ENCODE measurements at places on chromosomes 3 and 15. TPM values are rescaled to one million over a fixed set of nuclear protein-coding genes. Genes with fewer than 3 reads are reported as not detected.

DNA sequence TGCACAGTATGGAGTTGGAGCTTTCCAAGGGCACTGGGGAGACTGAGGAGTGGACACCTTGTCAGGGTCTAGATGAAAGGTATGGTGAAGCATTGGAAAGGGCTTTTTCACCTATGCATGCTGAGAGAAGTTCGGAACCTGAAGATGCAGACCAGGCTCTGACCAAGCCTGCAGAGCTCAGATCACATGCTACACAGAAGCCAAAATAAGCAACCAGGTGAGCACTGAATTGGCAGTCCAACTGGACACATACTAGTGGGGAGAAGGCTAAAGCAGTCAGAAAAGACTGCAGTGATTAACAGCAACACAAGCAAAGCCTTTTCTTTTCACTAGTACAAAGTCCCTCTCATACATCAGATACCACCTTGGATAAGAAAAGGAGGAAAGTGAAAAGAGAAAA lies 238.3 kb upstream of the PLSCR5 start:
- DNase-seq, result no peak

DNA sequence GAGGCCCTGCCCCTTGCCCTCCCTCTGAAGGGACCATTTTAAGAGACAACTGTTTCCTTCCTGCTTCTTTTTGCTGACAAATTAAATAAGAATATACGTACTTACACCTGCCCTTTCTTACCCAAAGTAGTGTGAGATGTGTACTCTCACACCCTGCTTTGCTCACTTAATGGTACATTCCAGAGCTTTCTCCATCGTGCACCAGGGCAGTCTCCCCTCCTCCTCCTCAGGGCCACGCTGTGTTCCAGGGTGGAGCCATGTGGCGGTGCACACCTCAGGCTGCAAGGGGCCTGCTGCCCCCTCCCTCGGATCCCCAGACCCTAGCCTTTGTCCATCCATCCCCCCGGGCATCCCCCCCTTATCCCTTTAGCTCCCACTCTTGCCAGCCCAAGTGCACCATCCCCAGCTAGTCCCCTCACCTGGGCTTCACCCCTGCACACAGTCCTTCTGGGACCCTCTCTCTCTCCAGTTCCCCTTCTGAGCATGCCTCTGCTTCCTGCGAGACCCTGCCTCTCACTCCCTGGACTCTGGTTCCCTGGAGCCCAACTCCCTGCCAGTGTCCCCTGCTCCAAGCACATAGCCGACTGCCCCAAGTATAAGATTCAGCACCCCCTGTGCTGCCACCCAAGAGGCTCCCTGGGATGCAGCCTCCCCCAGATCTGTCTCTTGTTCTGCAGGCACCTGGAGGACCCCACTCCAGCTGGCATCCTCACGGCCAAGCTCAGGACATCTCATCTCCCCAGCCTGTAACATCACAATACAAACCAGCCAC lies 89.5 kb upstream of the IQSEC1 start:
- DNase-seq, result no peak

DNA sequence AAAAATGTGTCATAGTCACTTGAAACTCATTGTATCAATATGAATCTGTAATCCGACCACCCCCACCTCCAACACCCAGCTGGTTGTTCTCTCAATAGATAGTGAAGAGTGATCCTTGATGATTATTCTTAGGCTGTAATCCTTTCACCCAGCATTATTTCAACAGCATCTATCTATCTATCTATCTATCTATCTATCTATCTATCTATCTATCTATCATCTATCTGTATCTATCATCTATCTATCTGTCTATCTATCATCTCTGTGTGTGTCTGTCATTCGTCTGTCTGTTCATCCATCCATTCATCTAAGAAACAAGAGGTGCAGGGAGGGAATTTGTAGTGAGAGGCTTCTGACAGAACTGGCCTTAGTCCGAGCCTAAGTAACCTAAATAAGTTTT lies 78.7 kb upstream of the IGSF10 start:
- DNase-seq, result no peak

GRCh38 chr15:91710080-91710698 lies 143.3 kb upstream of the SLCO3A1 start:
- no peak for DNase-seq

- peak; percentile 72 for DNase-seq
Measured at GRCh38 chr3:184491867-184492615, 69.5 kb upstream of the EPHB3 start.

GRCh38 chr3:57224856-57225255 lies 2.7 kb upstream of the APPL1 start:
- DNase-seq, result no peak

- DNase-seq, result no peak
Measured at GRCh38 chr3:52311576-52312119, 4.5 kb upstream of the DNAH1 start.

GRCh38 chr3:152330559-152330958 lies 61.8 kb downstream of the MBNL1 start:
- no peak for DNase-seq

- DNase-seq, result peak; percentile 85
Measured at GRCh38 chr15:101121511-101122090, 130.2 kb downstream of the CHSY1 start.

GRCh38 chr3:8596321-8597218 lies 48.0 kb downstream of the SSUH2 start:
- no peak for DNase-seq

GRCh38 chr3:100875239-100875638 lies 118.0 kb downstream of the ABI3BP start:
- no peak for DNase-seq

- DNase-seq, result no peak
Measured at GRCh38 chr3:24514119-24514518, 19.5 kb upstream of the THRB start.

DNA sequence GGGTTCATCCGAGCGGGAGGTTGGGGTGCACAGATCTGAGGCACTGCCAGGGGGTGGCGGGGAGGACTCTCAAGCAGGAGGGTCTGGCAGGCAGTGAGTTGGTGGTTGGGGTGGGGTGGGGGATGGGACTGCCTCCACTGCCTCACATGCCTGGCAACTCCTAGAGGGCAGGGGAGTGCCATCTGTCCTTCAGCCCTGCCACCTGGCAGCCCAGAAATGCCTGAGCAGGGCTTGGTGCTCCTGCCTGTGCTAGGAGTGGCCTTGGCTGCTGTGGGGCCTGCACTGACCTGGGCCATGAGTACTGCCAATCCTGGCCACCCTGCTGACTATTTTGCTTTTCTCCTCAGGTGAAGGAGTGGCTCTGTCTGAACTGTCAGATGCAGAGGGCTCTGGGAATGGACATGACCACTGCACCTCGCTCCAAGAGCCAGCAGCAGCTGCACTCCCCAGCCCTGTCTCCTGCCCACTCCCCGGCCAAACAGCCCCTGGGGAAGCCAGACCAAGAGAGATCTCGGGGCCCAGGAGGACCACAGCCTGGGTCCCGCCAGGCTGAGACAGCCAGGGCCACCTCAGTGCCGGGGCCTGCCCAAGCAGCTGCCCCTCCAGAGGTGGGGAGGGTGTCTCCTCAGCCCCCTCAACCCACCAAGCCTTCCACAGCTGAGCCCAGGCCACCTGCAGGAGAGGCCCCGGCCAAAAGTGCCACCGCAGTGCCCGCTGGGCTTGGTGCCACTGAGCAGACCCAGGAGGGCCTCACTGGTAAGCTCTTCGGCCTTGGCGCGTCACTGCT lies 32.0 kb upstream of the APEH start:
- no peak for DNase-seq

Gene UBXN7
- total RNA-seq, result 54.0 TPM

Gene P2RY14
- 7.2 TPM for total RNA-seq

DNA sequence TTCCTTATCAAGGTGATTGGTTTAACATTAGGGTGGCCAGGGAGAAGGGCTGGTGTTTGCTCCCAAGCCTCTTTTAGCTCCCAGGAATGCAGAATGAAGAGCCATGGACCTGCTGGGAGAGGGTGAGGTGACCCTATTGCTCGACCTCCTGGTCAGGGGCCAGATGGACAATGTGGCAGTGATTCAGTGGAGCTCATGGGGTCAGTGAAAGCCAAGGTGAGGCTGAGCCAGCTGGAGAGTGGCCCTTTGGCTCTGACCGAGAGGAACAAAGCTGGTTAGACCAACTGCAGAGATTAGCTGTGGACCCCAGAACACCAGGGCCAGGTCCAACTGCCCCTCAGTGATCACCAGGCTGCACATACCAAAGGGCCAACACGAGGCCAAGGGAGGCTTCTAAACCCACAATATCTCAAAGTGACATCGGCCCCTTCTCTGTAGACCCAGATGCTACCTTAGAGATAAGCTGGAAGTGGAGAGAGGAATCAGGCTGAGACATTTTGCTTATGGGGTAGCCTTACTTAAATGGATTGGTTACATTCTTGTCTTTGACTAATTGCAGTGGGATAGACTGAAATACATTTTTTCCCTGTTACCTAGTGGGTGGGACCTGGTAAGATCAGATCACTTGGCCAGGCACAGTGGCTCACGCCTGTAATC lies 15.8 kb upstream of the BTBD1 start:
- DNase-seq, result no peak

GRCh38 chr15:31149088-31149505 lies 47.6 kb upstream of the TRPM1 start:
- DNase-seq, result no peak

GRCh38 chr15:29852201-29852600 lies 29.9 kb upstream of the TJP1 start:
- DNase-seq, result no peak

DNA sequence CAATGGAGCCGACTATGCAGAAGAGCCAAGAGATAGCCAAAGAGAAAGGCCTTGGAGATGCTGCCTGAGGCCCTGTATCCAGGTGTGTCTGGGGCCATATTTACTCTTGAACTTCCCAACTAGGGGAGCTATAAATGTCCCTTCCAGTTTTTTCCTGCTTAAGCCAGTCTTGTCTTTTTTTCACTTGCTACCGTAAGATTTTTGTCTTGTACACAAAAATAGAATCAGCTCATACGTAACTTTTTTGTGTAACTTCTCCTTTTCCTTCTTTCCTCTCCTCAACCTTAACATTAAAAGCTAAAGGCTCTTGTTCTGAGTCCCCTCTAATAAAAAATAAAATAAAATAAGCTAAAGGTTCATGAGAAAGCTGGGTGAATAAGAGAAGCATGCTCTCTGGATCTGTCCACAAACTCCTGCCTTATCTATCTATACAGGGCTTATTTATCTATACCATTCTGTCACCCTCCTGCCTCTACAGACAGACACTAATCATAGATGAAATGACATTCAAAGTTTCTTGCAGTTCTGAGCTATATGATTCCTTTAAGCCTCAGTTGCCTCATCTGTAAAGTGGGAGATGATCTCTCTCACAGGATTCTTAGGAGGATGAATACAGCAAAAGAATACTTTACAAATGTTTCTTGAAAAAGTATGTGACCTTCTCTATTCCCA lies 4.6 kb downstream of the SUMF1 start:
- no peak for DNase-seq

- no peak for DNase-seq
Measured at GRCh38 chr3:185210621-185211142, 43.2 kb downstream of the EHHADH start.

Gene DNASE1L3
- 125 TPM for total RNA-seq

- no peak for DNase-seq
Measured at GRCh38 chr3:105504440-105504951, 137.8 kb downstream of the ALCAM start.

DNA sequence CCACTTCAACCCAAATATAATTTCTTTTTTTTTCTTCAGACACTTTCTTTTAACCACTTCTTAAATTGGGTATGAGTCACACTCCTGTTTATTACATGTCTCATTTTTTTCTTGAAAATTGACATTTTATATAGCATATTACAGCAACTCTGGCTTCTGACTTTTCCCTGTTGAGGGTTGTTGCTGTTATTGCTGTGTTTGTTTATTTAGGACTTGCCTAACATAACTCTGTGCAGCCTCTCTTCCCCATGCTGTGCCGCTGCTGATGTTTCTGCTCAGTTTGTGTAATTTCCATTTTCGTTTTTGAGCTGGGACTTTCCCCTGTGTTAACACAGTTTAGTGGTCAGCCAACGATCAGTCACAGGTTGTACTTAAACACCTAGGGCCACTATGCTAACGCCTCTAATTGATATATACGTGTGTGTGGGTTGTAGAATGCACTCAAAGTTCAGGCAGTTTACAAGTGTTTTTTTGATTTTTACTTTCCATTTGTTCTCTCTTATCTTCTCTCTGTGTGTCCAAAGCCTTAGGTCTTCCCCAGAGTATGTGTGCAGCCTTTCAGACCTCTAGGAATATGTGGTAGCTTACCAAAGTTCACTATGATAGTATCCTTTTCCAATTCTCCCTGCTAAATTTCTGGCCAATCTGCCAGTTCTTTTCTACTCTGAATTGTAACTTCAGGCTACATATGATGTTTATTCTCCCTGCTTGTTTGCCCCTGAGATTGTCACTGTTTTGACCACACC lies 337.2 kb downstream of the ZBTB20 start:
- no peak for DNase-seq

Gene RASGRF1
- total RNA-seq, result 105 TPM

Gene MYD88
- 70.2 TPM for total RNA-seq

- DNase-seq, result no peak
Measured at GRCh38 chr15:31552482-31553099, 226.0 kb downstream of the KLF13 start.

- DNase-seq, result no peak
Measured at GRCh38 chr3:65888196-65888595, 150.5 kb downstream of the MAGI1 start.

Measured in upper lobe of right lung (tissue), 1 donor.